ENCODE measurements at places on chromosomes 6 and 20.

GRCh38 chr6:94251878-94252277, 832.5 kb upstream of the EPHA7 start:
- no peak for DNase-seq

DNA sequence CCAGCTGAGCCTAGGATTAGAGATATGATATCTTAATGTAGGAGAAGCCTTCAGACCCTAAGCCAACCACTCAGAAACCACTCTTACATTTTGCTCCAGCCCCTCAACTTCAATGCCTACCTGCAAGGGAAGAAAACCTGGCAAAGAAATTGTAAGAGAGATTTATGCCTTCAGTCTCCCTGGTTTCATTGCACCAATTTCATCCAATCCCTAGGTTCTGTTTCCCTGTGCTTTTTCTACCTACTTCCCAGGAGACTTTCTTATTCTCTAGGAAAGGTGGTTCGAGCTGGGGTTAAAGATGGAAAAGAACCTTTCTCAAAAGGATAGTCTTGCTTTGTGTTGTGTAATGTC, 1.1 kb upstream of the TCF21 start:
- no peak for DNase-seq

- DNase-seq: no peak
Measured at GRCh38 chr6:36216559-36216958, 20.0 kb downstream of the BRPF3 start.

DNA sequence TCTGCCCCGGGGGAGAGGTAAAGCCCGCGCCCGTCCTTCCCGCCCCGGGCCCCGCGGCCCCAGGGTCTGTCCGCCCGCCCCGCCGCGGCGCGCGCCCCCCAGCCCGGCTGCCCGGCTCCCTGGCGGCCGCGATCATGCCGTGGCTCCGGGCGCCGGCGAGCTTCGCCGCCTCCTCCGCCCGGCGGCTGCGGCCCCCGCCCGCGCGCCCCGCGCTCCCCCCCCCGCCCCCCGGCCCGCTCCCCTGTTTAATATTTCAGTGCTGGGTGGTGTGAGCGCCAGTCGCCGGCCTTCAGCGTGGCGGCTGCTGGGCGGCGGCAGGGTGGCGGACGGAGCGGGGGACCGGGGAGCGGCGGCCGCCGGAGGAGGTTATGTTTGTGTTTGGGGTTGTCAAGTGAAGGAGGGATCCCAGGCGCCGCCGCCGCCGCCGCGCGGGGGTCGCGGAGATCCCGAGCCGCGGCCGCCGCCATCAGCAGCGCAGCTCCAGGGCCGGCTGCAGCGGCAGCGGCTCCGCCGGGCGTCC, at the start of gene HIVEP1:
Gene HIVEP1 (plus strand): TSS at position 275 of the 520 bp plus-strand sequence. CDS start 3,317 bp downstream, outside the sequence.
- DNase-seq: no peak

- DNase-seq: no peak
Measured at GRCh38 chr20:35216541-35216940, 9.9 kb upstream of the MMP24 start.

- DNase-seq: no peak
Measured at GRCh38 chr20:45344168-45344860, 3.9 kb downstream of the SDC4 start.

DNA sequence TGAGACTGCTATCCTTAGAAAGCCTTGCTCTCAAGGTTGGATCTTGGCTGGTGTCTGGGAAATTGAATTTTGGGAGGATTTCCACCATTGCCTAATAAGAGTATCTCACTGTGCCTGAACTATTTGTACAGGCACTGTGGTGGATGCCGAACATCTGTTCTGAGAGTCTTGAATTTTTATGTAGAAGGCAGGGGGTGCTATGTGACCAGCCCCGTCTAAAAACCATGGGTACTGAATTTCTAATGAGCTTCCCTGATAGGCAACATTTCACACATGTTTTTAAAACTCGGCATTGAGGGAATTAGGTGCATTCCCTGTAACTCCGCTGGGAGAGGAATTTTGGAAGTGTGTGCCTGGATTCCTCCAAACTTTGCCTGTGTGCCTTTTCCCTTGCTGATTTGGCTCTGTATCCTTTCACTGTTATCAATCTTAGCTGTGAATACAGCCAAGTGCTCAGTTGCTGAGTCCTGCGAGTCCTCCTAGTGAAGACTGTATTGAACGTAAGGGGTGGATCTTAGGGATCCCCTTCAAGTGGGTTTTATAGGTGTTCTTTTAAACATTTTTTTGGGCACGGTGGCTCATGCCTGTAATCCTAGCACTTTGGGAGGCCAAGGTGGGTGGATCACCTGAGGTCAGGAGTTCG, 27.6 kb upstream of the SCAF8 start:
- DNase-seq: no peak

GRCh38 chr20:51125780-51126179, 102.9 kb upstream of the KCNG1 start:
- DNase-seq: no peak

DNA sequence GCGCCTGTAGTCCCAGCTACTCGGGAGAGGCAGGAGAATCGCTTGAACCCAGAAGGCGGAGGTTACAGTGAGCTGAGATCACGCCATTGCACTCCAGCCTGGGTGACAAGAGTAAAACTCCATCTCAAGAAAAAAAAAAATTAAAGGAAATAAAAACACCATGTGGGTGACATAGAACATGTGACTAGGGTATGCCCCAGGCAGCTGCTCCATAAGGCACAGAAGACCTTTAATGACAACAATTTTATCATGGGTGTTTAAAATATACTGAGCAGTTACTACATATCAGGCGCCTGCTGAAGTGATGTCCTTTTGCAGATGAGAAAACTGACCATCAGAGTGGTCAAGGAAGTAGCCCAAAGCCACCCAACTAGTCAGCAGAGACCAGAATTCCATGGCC, 8.0 kb downstream of the PEDS1 start:
- DNase-seq: no peak

- no peak for DNase-seq
Measured at GRCh38 chr6:131733376-131734016, 22.7 kb upstream of the CTAGE9 start.

GRCh38 chr6:65988006-65988405, 281.0 kb upstream of the EYS start:
- DNase-seq: no peak

GRCh38 chr6:9517806-9518205, 897.1 kb downstream of the TFAP2A start:
- DNase-seq: no peak

- no peak for DNase-seq
Measured at GRCh38 chr6:17367868-17368267, 25.5 kb upstream of the CAP2 start.

DNA sequence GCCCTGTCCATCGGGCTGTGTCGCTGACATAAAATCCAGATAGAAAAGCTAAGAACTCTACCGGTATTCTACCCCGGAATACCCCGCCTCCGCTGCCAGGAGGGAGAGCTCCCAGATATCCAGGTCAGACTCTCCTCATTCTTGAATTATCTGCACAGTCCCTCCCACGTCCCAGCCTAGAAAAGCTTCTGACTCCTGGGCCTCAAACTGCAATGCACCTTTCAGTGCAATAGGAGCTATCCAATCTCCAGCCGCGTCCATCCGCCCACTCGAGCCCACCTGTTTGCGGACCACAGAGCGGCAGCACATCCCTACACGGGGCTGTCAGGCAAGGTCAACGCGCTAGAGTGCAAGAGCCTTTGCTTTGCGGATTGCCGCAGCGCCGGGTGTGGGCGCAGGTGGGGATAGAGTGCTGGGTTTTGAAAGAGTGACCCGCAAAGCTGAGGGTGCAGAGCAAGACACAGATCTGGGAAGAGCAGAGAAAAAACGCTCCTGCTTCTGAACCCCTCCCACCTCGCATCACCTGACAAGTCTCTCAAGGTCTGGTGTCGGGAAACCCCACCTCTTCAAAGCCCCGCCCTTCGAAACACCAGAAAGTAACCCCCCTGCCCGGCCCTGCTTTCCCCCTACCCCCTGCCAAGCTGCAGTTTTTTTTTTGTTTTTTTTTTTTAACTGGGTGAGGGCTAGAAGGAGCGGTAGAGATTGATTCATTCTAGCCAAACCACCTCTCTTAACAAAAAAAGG, 1.3 kb downstream of the TAPBP start:
- peak; percentile 67 for DNase-seq

DNA sequence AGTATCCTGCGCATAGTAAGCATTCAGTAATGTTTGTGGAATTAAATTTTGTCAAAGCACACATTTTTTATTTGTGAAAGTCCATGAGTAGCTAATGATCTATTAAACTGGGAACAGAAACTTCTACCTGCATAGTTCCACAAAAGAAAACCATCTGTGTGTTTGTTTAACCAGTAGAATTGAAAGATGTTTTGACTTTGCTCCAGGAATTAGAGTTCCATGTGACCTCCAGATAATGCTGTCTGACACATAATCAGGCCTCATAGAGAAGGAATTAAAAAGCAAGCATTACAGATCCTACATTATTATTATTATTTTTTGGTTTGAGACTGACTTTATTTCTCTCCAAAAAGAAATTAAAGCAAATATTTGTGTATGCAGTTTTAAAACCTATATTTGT, 126.5 kb downstream of the PACRG start:
- DNase-seq: no peak

DNA sequence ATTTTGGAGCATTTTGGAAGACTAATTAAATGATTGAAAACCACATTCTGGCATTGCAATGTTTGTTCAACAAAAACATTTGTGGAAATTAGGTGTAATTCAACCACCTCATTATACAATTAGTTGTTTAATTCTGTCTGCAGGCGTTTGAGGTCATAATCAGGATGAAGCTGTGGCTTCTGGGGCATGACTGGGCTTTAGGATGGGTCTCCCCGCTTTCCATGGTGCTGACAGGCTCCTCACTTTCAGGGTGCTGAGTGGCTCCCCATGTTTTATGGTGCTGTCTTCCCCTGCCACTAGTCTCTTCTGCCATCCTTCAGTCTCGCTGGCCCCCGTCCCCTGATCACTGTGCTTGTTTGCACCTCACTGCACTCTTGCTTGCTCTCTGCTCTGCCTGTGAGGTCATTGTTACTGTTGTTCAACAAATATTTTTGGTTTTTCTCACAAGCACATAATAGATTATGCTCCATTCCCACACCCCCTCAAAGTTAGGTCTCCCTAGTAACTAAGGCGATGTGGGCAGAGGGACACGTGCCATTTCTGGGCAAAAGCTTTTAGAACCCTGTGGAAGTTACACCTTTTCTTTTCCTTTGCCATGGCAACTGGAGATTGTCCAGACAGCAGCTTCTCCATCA, 25.4 kb upstream of the ZNF831 start:
- no peak for DNase-seq

DNA sequence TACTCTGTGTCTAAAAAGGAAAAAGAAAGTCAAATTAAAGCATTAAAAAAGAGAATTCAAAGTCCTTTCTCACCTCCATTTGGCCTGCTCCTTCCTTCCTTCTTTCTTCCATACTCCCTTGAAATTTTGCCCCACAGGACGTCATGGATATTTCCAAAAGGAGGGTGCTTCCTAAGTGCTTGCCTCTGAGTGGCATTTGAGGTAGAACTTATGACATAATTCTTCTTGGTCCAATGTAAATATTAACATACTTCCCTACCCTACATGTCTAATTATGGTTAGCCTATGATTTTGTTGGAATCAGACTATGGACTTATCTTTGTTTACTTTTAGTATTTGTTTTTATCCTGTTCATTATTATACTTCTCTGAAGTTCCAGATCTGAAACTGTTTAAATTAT, 132.3 kb downstream of the PFDN4 start:
- DNase-seq: no peak

- DNase-seq: no peak
Measured at GRCh38 chr6:4986999-4987398, 16.8 kb downstream of the RPP40 start.

DNA sequence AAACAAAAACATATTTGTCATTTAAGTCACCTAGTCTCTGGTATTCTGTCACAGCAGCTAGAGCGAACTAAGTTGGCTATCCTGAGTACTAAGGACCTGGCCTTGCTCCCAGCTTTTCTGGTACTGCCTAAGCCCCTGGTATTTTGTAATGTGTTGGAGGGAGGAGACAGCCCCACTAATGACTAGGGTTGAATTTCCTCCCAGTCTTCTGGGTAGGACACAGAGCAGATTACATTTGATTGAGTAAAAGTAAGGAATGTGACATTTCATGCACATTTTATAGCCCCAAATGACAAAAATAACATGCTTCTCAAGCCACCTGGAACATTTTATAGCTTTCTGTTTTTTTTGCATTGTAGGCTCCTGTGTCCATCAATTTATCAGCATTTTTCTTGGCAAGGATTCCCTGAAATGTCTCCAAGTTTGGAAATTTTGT, 47.9 kb upstream of the DDR1 start:
- no peak for DNase-seq

DNA sequence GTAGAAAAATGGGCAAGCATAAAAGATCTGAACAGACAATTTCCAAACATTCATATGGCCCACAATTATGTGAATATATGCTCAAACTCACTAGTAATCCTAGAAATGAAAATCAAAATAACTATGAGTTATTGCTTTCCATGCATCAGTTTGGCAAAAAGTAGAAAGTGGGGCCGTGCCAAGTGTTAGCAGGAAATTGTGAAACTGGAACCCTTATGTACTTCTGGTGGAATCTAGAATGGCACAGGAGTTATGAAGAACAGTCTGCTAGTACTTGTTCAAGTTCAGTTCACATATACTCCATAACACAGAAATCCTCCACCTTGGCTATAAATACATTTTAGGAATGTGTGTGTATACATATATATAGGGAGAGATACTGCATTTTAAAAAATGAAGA, 89.8 kb downstream of the EYA2 start:
- no peak for DNase-seq

GRCh38 chr20:8960241-8960640, 108.6 kb upstream of the PLCB4 start:
- DNase-seq: no peak

GRCh38 chr6:137867685-137868509, 838 bp downstream of the TNFAIP3 start:
- DNase-seq: no peak

DNA sequence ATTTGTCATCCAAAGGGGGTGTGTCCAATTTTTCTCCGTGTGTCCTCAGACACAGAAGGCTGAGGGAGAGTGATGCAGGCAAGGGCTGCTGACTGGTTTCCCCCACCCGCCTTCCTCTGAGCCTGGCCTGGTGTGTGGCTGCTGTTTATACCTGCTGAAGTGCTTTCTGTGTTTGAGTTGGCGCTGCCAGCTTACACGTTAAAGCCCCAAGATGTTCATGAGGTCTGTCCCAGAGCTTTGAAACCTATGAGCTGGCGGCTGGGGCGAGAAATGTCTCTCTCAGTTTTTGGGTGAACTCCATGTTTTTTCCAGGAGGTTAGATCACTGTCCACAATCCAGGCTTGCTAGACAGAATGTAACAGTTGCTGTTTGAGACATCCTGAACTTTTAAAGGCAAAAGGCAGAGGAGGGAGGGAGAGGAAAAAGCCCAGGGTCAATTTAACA, 69.0 kb upstream of the CCN2 start:
- DNase-seq: no peak
